ENCODE measurements at places on chromosomes 13 and 19.

DNA sequence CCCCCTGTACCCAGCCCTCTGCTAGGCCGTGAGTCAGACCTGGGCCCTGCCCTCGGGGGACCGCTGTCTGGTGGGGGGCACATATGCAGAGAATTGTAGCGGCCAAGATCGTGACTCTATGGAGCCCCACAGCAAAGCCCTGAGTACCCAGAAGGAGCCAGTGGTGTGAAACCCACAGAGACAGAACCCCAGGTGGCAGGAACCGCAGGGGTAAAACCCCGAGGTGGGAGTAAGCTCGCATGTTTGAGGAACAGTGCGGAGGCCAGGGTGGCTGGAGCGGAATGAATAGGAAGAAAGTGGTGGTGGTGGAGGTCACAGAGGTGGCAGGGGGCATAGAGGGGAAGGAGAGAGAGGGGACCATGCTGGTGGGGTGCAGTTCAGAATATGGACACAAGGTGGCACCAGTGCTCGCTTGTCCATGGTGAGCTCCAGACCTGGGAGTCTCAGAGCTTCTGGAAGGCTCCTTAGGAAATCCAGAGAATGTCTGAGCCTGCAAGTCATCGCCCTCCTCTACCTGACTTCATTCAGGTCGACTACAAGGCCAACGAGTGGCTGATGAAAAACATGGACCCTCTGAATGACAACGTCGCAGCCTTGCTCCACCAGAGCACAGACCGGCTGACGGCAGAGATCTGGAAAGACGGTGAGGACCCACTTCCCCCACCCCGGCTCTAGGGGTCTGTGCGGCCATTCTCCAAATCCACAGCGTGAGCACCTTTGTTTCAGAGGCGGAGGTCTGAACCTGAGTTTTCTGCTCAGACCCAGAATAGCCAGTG lies 48.9 kb downstream of the MYH14 start:
- no peak for DNase-seq

- no peak for DNase-seq
Observed at GRCh38 chr13:105058517-105058916, 1476.9 kb downstream of the EFNB2 start.

DNA sequence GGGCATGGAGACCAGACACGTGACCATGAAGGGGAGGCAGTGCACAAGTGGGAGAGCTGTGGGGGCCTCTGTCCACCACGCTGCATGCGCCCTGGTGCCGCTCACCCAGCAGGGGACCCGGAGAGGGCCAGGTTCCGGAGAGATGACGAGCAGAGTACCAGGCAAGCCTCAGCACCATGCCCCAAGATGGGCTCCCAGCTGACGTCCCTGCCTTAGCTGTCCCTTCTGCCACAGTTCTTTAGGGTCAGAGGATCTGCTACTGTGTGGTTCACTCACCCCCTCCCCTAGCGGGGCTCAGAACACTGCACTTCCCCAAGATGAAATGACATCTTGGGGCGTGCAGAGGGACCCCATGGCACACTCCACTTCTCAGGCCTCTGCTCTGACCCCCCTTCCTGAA lies 9.6 kb upstream of the PRKD2 start:
- no peak for DNase-seq

GRCh38 chr19:39104186-39104596 lies 20.0 kb downstream of the ACP7 start:
- no peak for DNase-seq

DNA sequence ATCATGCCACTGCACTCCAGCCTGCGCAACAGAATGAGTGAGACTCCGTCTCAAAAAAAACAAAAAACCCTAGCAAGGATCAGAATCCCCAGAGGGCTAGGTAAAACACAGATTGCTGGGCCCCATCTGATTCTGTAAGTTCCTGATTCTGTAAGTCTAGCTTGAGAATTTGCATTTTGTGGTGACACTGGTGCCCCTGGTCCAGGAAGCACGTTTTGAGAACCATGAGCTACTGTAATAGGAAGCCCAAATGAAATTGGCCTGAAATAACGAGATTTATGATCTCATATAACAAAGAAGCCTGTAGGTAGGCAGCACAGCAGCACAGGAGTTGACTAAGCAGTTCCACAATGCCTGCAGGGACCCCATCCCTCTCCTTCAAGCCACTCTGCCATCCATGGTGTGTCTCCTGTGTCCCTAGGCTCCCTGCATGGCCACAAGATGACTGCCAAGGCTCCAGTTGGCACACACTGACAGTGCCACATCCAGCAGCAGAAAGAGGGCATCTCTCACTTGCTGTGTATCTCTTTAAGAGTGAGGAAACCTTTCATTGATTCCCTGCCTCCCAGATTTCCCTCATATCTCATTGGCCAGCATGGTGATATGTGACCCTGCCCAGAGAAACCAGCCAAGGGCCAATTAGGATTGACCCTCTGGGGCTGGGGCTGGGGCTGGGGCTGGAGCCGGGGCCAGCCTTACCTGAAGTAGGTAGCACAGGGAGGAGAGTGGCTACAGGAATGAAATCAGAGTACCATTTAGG lies 21.7 kb downstream of the SIPA1L3 start:
- no peak for DNase-seq

DNA sequence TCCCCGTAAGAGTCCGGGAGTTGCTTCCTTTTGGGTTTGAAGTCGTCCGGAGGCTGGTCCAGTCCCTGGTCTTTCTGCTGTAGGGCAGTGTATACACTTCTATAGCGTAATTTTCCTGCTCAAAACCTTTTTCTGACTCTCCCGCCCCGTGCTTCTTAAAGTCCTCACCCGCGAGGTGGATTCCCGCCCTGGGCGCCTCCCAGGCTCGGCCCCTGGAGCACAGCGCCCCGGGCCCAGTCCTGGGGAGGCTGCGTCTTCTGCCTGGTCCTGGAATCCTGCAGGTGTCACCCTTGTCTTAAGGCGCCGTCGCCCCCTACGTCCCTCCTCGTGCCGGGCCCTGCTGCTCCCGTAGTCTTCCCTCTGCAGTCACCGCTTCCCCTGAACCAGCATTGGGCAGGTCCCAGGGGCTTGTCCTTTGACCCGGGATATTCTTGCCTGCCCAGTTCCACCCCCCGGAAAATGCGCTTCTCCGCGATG lies 34.4 kb upstream of the ZNF808 start:
- DNase-seq: peak; percentile 1

DNA sequence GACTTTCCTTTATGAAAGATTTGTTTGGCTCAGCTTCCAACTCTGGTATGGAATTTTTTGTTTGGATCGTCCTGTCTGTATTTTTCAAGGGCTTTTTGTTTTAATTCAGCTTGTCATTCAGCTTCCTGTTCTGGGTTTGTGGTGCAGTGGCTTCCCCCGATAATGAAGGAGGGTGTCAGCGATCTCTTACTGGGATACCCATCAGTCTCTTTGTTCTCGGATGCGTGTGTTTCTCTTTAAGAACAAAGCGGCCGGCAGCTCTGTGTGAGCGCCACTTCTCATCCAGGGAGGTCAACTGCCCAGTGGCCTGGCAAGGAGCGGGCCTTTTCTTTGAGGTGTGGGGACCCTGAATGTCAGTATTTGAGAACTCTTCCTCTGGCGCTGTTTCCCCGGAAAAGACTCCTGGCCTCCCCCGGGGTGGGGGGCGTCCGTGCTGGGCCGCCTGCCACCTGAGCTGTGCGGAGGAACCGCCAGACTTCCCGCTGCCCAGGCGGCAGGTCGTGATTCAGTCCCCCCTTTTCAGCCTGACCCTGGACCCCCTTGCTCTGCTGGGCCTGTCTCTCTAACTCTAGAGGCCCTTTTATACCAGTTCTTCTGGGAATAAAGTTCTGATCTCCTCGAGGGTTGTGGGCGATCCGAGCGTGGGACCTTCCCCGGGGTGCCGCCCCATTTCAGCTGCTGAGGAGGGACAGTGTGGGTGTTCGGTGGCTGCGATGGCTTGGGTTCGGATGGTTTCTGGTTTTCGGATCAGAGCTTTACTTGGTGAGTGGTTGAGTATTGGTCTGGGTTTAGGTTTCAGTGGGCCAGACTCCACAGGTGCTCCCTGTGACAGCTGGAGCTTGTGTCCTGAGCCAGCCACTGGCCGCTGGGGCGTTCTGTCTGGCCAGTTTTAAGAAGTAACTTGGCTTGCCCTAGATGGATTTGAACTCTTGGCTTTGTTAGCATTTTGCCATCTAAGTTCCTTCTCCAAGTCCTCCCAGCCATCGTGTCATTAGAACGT lies 3.4 kb downstream of the SF3A2 start:
- DNase-seq: no peak

DNA sequence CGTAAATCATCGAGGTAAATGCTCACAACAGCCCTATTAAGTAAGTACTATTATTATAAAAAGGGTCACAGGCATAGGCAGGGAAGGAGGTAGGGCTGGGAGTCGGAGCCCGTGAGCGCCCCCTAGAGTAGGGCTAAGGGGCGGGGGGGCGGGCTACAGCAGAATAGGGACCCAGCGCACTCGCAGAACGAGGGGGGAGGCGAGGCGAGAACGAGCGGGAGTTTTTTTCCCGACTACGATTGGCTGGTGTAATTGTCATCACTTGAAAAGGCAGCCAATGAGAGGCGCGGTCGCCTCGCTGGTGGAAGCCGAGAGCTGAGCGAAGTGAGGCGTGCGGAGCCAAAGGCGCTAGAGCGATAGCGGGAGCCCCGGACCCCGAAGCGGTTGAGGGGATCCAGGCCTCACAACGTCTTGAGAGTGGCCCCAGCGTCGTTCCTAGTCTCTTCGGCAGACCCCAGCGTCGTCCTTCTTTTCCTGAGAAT lies 24.2 kb downstream of the KEAP1 start:
- DNase-seq: peak; percentile 85

GRCh38 chr19:45470762-45471081 lies 2.9 kb downstream of the FOSB start:
- no peak for DNase-seq

DNA sequence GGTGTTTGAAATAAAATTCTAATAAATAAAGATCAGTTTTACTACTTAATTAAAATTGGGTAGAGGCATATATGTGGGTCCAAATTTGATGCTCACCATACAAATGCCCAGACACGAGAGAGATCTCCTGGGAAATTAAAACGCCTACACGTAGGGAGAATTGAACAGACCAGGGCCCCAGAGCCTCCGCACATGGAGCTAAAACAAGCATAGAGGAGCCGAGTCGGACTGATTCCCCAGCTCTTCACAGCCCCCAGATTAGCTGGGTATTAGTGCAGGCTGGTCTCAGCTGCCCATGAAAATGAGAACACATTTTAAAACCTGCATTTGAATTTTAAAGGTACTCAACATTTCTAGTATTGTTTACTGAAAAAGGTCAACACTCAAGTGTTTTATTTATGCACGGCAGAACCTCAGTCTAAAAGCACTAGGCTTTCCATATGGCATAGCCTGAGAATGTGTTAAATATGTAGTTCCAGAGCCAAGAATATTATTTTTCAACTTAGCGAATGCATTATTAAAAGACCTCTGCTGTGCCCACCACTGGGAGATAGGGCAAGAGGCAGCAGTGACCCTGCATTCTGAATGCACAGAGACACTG lies 344.8 kb downstream of the ENOX1 start:
- no peak for DNase-seq

GRCh38 chr19:7506385-7507328 lies 9.2 kb upstream of the ZNF358 start:
- DNase-seq: peak; percentile 87

DNA sequence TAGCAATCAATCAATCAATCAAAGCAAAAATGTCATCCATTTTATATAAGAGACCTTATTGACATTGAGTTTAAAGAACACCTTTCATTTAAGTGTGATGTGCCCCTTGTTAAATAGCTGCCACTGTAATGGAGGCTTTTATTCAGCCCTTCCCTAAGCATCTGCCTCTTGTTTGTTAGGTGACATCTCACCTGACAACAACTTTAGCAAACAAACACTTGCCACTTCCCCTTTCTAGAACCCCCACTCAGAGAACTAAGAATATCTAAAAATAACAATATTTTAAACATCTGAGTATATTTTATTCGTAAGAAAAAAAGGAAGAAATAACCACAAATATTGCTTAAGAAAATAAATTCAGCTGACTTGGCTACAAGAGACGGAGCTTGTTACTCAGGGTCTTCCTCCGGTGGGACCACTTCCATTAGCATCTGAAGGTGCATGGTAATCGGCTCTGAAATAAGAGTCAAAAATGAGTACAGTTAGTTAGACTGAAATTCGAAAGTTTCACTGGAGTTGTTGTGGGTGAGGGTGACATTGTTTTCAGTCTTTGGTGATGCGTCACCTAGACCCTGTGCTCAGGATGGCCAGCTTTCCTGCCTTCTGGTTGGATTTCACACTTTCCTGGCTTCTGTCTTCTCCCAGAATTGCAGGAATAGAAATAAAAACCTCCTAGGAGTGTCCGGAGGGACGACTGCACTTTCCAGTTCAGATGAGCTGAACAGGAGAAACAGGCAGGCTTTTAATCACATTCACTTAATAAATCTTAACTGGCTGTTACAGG lies 39.1 kb downstream of the SLC7A9 start:
- DNase-seq: no peak

- no peak for DNase-seq
Observed at GRCh38 chr19:49952479-49952836, 8.5 kb downstream of the SIGLEC11 start.

DNA sequence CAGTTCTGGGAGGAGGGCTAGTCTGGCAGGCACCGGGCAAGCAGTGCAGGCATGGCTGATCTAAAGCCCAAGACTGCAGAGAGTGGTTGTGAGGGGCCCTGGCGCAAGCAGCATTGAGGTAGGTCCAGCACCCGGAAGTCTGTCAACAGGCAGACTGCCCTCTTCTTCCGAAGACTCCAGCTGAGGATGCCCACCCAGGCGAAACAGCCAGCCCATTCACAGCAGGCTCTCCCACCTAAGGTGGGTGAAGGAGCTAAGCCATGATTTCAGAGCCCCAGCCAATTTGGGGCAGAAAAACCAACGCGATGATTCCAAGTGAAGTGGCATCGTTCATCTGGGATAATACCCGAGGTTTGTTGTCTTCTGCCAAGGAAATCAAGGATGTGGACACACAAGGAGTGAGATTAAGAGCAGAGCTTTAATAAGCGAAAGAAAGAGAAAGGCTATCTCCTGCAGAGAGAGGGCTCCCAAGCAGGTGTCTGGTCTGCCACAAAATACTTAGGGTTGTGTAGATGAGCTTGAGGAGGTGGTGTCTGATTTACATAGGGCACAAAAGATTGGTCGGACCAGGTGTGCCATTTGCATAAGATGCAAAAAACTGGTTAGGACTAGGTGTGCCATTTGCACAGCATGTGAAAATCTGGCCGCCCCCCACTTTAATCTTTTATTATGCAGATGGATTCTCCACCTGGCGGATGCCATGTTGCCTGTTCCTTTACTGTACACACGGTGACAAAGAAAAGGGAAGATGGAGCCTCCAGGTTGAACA lies 22.6 kb downstream of the FAM124A start:
- DNase-seq: no peak

GRCh38 chr13:110108348-110109139 lies 198.4 kb downstream of the COL4A1 start:
- peak; percentile 91 for DNase-seq

Measured in epithelial cell of esophagus (primary cell).